Activated CD4-positive, alpha-beta T cell treated with anti-CD3 and anti-CD28 coated beads, Interleukin-10, Interleukin-2, amounts not matched to agents 100 ng/mL and 50 ng/mL, durations not matched to agents 16 hours and 8 hours (primary cell): ENCODE measurements at places on chromosomes 1 and 21.

DNA sequence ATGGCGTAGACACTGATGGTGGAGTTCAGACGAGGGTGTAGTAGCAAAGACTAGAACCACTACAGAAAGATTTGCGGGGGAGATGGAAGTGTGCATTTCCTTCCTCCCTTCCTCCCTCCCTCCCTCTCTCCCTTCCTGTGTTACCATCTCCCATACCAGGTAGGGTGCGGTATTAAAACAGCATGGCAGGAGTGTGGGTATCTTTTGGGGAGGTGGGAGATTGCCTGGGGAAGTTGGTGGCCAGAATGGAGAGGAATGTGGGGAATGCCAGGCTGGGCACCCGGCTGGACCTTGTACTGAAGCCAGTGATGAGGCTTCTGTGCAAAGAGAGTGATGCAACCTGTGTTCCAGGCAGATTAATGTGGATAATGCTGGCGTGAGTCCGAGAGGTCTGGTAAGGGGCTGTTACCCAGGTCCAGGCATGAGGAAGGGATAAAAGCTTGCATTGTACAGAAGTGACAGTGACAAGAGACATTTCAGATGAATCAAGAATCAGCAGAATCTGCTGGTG lies 30.3 kb upstream of the PPP2R5A start:
- no peak for DNase-seq

GRCh38 chr1:44485934-44486460 lies 80.9 kb downstream of the RNF220 start:
- no peak for DNase-seq

GRCh38 chr1:65457868-65458267 lies 37.4 kb downstream of the LEPR start:
- DNase-seq: peak; percentile 19

GRCh38 chr1:203555076-203555475 lies 61.1 kb downstream of the OPTC start:
- no peak for DNase-seq

GRCh38 chr1:228058172-228058948 lies 24.1 kb upstream of the ARF1 start:
- DNase-seq: no peak

DNA sequence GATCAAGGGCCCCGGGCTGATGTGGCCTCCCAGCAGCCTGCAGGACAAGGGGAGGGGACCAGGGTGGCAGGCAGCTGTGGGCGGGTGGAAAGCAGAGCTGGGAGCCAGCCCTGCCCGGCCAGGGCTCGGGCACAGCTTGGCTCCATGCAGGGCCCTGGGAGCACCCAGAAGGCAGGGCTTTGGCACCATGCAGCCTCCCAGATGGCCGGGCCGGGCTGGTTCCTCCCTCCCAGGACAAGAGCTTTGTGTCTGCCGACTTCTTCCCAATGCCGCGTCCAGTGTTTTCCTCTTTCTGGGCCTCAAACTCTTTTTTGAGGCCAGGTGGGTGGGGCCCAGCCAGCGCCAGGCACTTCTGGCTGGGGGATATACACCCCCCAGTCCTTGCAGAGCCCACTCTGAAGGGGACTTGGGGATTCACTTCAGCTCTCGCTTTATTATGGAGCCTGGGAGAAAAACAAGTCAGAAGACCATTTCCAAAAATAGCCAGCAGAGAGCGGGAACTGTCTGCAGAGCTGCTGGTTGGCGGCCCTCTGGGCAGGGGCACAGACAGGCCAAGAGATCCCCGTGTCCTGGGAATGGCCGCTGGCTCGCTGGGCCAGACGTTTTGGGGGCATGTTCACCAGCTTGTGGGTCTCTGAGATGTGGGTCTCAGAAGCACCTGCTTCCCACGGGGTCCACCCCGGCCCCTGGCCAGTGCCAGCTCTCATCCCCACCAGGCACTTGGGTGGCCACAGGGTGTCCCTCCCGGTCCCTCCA lies 103.8 kb upstream of the ARHGEF16 start:
- DNase-seq: no peak

GRCh38 chr1:157652859-157653493 lies 47.6 kb downstream of the FCRL3 start:
- peak; percentile 2 for DNase-seq

DNA sequence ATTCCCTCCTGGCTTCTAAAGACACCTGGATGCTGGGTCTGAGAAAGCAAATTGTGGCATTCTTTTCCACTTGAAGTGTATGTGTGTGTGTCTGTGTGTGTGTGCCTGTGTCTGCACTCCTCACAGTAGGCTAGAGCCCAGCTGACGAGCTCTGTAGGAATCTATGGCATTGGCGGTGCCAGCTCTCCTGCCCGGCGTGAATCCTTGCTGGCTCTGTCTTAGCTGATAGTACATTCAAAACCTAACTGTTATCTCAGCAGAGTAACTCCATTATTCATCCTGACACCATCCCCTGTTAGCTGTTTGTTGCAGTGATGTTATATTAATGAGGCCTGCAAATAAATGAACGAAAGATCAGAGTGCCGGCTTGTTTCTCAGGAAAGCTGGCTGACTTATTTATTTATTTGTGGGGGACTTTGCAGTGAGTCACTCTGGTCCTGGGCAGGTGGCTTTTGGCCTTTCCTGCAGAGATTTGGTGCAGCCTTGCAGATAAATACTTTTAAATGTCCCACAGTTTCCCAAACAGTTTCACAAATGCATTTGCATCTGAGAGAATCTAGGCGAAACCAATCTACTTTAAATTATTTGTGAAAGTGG lies 160.6 kb upstream of the CD34 start:
- no peak for DNase-seq

GRCh38 chr1:72397786-72398185 lies 115.4 kb upstream of the NEGR1 start:
- DNase-seq: no peak

DNA sequence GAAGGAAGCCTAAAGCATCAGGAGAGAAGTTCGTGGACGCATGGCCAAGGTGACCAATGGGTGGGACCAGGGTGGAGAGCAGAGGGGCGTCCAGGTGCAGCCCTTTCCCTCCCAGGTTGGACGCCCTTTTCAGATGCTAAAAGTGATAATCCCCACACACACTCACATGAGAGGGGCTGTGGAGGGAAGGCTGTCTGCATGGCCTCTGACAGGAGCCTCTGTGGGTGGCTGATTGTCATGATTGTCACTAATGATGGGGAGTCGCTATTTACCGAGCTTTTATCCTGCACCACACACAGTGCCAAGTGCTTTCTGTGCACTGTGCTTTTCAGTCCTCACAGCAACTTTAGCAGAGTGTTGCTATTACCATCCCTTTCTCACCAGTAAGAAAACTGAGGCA lies 27.1 kb upstream of the C1QA start:
- no peak for DNase-seq

GRCh38 chr1:60280819-60281218 lies 207.2 kb upstream of the C1orf87 start:
- DNase-seq: no peak

DNA sequence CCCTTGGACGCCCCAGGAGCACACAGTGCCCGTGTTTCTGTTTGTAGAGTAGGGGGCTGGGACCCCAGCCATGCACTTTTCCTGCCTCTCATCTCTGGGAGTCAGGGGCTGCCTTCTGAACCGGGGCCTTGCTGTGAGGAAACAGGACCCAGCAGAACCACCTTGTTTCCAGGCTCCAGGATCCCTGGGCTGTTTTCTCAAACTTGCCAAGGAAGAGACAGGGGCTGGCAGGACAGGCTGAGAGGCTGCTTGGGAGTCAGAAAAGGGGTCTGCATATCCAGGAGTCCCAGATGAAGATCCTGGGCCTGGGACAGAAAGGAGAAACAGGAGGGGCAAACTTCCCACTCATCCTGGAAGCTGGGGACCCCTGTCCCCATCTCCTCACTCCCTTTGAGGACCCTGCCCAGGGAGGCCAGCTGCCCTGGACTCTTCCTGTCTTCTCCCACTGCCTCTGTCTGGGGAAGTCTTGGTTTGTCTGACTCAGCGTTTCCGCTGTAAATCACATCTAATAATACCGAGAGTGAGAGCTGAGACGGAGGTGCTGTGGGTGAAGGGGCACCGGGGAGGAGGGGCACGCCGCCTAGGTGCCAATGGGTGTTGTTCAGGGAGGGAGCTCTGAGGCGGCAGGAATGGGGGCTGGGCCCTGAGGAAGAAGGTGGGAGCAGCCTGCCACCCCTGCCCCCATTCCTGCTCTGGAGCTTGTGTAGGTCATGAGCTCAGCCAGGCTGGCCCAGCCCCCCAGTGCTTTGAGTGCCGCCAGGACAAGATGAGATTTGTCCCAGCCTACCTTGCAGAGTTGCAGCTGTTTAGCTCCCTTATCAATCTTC lies 16.7 kb downstream of the POU3F1 start:
- peak; percentile 96 for DNase-seq

- no peak for DNase-seq
Measured at GRCh38 chr1:3038571-3039181, 17.4 kb downstream of the ACTRT2 start.

DNA sequence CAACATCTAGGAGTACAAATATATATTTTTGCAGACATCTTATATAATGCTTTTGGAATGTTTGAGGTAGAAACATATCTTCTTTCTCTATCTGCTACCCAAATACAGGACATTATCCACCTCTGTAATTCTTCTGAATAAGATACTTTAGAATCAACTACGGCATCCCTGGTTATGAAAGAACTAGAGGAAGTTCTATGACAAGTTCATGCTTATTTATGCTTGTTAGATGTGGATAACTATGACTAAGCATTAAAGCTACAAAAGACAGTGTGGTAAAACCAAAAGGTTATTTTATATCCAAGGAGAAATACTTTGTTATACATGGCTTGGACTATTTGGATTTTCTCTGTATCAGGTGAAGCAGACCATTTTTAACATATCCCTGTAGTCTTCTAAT lies 894.0 kb downstream of the KCNT2 start:
- no peak for DNase-seq

DNA sequence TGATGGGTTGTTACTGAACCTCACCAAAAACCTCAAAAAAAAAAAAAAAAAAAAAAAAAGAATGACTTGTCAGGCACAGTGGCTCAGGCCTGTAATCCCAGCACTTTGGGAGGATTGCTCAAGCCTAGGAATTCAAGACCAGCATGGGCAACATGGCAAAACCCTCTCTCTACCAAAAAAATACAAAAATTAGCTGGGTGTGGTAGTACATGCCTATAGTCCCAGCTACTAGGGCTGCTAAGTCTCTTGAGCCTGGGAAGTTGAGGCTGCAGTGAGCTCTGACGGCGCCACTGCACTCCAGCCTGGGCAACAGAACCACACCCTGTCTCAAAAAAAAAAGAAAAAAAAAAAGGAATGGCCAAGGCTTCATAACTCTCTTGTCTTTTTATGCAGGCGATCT lies 11.1 kb downstream of the CHAF1B start:
- no peak for DNase-seq

DNA sequence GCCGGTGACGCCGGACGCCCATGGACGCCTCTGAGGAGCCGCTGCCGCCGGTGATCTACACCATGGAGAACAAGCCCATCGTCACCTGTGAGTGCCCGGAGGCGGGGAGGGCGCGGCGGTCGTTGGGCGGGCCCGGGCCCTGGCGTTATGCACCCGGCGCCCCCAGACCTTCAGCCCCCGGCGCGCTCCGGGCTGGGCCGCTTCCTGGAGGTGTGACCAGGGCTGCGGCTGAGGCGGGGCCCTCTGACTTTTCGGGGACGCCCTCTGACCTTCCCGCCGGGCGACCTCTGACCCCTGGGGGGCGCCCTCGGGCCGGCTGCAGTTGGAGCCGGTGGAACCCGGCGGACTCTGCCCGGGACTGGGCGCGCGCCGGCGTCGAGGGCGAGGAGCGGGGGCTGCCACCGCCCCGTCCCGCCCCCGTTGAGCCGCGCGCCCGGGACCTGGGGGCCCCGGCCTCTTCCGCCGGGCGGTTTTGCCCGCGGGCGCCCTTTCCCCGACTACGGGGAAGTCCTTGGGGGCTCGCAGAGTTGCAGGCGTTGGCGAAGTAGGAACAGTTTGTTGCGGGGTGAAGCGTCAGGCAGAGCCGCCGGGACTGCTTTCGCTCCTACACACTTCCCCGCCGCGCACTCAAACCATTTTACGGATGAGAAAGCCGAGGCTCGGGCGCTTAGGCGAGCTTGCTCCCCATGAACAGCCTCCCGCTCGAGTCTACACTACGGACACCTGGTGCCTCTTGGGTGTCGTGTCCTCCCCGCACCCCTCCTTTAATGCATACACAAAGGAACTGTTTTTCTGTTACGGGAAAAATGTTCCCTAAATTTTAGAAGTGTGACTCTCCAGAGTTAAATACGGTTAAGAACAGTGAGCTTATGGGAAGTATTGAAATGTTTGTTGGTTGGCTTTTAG lies 618 bp downstream of the TRAPPC10 start:
- peak; percentile 94 for DNase-seq

DNA sequence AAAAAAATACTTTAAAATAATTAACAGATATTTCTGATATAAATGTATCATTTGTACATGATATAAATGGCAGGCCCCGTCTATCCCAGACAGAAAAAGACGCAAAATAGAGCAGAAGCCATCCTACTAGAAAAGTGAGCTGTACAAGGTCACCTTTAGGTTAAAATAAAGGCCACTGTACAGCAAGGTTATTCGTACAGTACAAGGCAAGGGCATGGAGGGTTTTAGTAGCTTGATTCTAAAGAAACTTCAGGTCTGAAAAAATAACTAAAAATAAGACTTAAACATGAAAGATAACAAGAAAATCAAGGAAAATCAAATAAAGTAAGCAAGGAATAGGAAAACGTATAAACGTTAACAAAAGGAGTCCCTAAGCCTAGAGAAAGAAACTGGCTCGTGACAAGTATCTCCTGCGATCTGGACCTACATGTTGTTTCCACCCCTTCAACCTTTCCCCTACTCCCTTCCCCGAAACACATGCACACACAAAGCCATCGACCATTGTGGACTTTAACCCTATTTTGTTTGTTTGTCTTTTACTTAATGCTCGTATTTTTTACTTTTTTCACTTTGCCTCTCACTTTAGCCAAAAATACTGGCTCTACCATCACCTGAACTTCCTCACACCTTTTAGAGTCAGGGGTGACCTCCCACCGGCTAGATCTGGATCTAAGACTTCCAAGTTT lies 26.5 kb upstream of the SLC30A10 start:
- no peak for DNase-seq

DNA sequence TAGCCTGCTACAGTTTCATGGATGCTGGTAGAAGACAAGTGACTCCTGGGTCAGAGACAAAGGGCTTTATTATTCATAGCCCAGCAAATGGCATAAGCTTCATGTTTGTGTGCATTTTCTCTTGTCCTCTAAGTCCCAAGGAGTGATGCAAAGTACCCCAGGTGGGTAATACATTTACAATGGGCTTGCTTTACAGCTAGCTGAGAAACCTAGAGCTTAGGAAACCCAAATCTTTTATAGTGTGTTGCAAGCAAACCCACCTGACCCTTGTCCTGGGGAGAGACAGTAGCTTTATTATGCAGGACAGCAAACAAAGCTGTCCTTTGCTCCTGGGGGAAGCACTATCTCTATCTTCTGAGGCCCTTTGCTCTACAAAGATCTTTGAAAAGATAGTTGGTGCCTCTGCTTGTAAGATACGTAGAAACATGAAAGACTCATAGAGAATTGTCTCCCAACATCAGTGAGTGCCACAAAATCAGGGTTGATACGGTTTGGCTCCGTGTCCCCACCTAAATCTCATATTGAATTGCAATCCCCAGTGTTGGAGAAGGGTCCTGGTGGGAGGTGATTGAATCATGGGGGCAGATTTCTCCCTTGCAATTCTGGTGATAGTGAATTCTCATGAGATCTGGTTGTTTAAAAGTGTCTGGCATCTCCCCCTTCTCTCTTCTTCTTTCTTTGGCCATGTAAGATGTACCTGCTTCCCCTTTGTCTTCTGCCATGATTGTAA lies 315.8 kb upstream of the USP24 start:
- no peak for DNase-seq
